Aortic smooth muscle cell (primary cell): ENCODE measurements at places on chromosomes 12 and 14. TPM values are rescaled to one million over a fixed set of nuclear protein-coding genes. Genes with fewer than 3 reads are reported as not detected.

Gene SLC35E3
- 6.6 and 9.8 TPM in 2 replicates for total RNA-seq

Gene INHBC
- total RNA-seq = not detected in 2 replicates

Gene LIN7A
- total RNA-seq = 5.9 and 6.1 TPM in 2 replicates

Gene CCDC88C
- 0.56 and 0.92 TPM in 2 replicates for total RNA-seq

Gene UTP20
- 11.4 and 11.8 TPM in 2 replicates for total RNA-seq

Gene NTS
- 0.44 and 2.1 TPM in 2 replicates for total RNA-seq

Gene SIX1
- 0.68 and 0.79 TPM in 2 replicates for total RNA-seq

Gene PTPN11
- total RNA-seq = 147 and 154 TPM in 2 replicates

Gene CATSPERB
- total RNA-seq = under 0.01 and 0.06 TPM in 2 replicates

Gene DCP1B
- 4.9 and 6.2 TPM in 2 replicates for total RNA-seq

Gene KRT2
- not detected in 2 replicates for total RNA-seq

Gene TCP11L2
- 23.0 and 35.1 TPM in 2 replicates for total RNA-seq

Gene TMTC2
- 2.9 and 3.7 TPM in 2 replicates for total RNA-seq

Gene KRT74
- not detected in 2 replicates for total RNA-seq

Gene OTOGL
- 0.62 and 1.6 TPM in 2 replicates for total RNA-seq

Gene OR4K14
- total RNA-seq = not detected in 2 replicates

Gene RNASE7
- not detected in 2 replicates for total RNA-seq

Gene P2RX2
- not detected in 2 replicates for total RNA-seq

Gene GPRC5D
- total RNA-seq = 0.25 TPM in 1 of 2 replicates, not detected in the other

Gene PRKD1
- total RNA-seq = 16.1 and 18.0 TPM in 2 replicates
